Esophagus squamous epithelium (tissue), 5 donors: ENCODE measurements at places on chromosomes 2 and 18.

- no peak for DNase-seq
Measured at GRCh38 chr2:196220671-196221070, 49.3 kb upstream of the STK17B start.

- DNase-seq, result no peak
Measured at GRCh38 chr2:134217924-134218323, 35.9 kb upstream of the MGAT5 start.

- DNase-seq, result no peak
Measured at GRCh38 chr2:200042102-200042735, 86.8 kb downstream of the MAIP1 start.

DNA sequence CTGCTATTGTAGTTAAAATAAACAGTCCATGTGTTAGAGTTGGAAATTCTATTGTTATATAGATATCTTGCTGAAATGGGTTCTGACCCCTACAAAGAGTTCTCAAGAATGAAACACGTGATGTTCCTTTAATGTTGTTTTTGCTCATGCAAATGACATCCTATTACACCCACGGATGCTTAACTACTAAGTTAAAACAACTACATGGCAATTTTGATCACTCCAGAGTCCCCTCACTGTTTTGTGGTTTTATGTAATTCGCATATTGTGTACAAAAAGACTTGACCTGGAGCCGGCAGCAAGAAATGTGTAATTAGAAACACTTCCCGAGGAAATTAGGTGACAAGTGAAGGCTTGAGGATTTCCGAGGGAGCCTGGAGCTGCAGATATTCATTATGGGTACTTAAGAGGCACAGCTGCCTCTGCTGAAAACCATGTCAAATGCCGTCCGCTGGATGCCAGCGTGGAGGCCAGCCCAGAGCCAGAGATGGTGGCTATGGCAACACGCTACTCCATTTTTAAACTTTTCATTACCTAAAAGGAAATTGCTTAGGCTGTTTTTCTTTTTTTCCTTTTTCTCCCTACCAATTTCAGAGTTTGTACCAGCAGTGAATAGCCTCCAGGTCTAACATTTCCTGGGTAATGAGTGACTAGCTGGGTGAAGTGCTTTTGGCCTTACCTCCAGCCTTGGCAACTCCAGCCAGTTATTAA is 21.0 kb upstream of the CABLES1 start:
- DNase-seq, result no peak

GRCh38 chr2:161625314-161625919 is 1.2 kb downstream of the SLC4A10 start:
- no peak for DNase-seq

DNA sequence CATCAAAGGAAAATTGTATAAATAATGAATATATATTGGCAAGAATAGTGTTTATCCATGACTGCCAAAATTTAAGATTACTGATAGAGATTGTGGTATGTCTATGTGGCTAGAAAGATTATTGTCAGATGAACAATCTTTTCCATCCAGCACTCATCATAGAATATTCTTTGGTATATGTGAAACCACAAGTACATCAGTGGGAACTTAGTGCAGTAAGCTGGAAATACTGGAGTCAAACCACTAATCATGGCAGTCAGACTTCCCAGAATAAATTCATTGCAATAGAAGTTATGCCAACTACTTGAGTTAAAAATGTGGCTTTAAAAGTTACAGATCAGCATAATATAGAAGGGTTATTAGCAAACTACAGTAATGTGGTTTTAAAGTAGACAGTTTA is 310.3 kb downstream of the GULP1 start:
- DNase-seq, result no peak

DNA sequence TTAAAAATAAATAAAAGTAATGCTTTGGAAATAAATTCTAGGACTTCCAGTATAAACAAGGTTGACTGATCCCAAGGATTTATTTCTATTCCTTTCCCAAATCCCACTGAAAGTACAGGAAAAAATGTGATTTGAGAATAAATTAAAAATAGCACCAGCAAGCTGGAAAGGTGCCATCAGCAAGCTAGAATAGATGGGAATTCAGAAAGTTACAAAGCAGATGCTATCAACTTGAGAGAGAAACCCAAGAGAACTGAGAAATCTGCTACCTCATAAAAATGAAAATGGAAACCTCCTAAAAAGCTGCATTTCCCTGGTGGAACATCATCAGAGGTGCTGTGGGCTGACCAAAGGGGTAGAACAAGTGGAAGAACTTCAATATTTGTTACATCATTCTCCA is 148.6 kb upstream of the KCNJ3 start:
- no peak for DNase-seq

DNA sequence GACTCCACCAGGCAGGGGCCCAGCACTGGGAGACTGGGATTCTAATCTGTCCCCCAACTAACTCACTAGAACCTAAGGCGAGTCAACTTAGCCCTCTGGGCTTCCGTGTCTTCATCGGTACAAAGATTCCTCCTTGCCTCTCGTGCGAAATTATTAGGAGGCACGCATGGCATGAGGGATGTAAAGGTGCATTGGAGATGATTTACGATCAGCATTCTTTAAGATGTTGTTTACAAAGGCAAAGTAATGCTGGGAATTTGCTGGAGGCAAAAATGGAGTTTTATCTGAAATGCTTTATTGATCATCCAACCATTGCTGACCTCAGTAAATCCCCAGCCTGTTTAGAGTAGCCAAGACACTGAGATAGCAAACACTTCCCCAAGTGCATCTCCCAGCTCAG is 171.8 kb upstream of the KLHL29 start:
- no peak for DNase-seq

DNA sequence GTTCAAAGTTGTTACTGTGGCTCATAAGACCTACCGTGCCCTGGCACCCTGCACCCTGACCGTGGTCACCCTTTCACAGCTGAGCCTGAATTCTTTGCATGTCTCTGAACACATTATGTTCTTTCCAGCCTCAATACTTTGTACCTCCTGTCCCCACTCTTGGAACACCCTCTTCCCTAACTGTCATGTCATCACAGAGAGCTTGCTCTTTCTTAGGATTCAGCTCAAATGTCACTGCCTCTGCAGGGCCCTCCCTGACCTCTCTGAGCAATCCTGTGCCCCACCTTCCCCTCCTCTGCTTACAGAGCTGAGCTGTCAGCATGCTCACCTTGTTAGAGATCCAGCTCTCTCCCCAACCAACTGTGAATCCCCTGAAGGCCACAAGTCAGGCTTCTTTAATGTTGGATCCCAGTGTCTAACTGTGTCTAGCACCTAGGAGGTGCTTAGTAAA is 15.0 kb downstream of the PRKAG3 start:
- no peak for DNase-seq

- DNase-seq, result no peak
Measured at GRCh38 chr2:239194731-239195317, 206.0 kb downstream of the HDAC4 start.

GRCh38 chr2:75632813-75633212 is 13.8 kb upstream of the MRPL19 start:
- no peak for DNase-seq

DNA sequence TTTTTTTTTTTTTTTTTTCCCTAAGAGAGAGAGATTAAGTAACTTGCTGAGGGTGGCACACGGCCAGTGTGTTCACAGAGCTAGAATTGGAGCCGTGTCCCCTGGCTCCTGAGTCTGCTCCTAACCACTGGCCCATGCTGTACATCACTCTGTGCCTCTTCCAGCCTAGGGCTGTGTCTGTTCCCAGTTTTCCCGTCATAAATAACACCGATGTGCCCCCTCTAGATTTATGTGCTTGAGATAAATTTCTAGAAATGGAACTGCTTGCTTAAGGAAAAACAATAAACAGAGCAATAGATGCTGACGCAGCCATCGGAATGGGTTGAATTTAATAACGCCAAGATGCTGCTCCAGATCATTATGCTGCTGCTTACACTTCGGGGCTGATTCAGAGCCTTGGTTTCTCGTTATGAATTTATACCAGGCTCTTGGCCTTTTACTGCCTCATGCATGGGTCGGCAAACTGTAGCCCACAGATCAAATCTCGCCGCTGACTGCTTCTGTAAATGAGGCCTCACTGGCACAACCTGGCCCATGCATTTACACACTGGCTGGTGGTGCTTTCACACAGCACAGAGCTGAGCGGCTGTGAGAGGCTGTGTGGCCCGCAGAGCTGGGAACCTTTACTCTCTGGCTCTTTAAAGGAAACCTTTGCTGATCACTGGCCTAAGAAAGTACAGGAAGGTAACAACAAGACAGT is 58.1 kb downstream of the NDUFA10 start:
- DNase-seq, result no peak

DNA sequence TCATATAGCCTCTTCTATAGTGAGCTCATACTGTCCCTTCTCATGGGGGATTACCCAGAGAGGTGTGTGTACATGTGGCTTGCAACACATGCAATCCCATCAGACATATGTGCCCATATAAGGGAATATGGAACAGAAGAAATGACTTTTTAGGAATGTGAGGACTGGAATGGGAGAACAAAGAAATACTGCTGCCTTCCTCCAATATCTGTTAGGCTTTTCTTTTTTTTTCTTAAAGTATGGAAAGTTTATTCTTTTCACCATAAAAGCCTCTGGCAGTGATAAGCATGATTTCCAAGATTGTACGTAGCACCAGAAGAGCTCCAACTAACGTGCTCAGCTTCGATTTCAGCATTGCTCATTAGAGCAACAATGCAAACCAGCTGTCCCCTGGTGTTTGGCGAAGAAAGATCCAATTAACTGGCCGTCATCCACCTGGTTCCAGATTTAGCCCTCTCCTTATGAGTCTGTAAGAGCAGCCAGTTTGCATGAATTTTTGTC is 113.6 kb downstream of the ADCYAP1 start:
- DNase-seq, result no peak

DNA sequence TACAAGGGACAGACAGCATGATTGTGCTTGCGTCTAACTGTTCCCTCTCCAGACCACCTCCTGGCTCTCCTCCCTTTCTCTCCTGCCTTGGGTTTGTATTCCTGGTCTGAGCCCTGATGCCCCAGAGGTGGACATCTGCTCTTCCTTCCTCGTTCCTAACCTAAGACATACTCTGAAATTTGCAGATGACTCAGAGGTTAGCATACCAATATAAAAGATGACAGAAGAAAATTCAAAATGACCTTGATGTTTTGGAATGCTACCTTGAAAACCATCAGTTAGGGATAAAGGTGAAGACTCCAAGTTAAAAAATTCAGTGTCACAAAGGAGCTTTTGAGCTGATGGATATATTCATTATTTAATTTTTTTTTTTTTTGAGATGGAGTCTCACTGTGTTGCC is 12.9 kb downstream of the SMYD1 start:
- no peak for DNase-seq

GRCh38 chr2:40282428-40282827 is 169.5 kb downstream of the SLC8A1 start:
- DNase-seq, result no peak

- no peak for DNase-seq
Measured at GRCh38 chr2:160419776-160420505, 73.7 kb downstream of the RBMS1 start.

DNA sequence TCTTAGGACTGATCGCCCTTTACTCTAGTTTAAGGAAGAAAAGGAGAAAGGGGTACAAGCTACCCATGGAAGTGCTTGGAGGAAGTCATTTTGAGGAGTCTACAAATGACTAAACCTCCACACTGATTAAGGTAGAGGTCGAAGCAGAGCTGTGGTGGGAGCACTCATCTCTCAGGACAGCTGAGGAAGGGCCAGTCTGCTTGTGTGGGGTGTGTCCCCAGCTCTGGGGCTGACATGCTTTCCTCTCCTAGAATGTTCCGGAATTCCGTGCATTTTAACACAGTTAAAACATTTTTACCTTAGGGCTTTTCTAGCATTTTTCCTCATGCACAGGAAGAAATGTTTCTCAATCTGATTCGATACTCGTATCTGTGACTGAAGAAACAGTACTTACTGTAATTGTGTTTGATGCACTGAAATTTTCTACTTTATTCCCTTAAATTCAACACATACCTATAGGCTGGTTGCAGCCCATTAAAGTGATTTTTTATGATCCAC is 135.1 kb downstream of the NCK2 start:
- no peak for DNase-seq

DNA sequence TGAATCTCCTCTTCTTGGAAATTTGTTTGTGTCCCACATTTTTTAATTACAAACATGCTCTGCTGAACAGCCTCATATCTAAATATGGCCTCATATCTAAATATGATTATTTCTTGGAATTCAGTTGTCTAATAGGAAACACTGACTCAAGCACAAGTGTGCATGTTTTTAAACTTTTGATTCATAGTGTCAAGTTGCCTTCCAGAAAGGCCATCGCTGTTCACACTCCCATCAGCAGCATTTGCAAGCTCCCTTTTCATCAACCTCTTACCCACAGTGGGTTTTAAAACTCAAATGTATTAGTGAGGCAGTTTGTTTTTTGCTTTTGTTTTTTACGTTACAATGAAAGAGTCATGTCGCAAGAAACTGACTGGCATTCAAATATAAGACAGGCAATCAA is 65.2 kb upstream of the SMAD2 start:
- no peak for DNase-seq

DNA sequence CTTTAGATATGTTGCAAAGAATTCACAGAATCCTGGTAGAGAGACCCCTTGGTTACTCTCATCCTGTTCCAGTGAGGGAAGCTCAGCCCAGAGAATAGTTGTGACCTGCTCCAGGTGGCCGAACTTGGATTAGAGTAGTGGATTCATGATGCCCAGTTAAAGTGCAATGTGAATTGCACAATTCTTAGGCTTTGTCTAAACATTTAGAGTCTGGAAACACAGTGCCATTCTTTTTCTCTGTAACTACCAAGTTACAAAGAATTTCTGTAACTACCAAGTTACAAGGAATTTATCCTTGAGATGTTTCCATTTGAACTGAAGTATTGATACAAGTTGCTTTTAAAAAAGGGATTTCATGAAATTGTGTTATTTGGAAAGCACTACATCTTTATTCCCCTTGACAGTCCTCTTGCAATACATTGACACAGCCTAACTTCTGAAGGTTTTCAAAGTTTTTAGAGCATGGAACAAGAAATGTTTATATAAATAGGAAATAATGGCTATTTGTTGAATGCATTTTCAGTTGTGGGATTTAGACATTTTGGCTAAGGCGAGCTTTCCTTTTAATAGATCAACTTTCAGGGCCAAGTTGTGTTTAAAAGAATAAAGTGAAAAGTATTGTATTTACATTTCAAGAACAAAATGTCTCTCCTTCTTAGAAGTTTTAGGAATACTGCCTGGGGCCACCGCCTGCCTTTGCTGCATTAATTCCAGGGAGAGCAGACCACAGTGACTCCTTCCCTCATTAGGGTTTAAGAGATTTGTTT is 315.0 kb downstream of the LPIN1 start:
- DNase-seq, result no peak

GRCh38 chr2:136962105-136962725 is 196.9 kb downstream of the THSD7B start:
- DNase-seq, result no peak

DNA sequence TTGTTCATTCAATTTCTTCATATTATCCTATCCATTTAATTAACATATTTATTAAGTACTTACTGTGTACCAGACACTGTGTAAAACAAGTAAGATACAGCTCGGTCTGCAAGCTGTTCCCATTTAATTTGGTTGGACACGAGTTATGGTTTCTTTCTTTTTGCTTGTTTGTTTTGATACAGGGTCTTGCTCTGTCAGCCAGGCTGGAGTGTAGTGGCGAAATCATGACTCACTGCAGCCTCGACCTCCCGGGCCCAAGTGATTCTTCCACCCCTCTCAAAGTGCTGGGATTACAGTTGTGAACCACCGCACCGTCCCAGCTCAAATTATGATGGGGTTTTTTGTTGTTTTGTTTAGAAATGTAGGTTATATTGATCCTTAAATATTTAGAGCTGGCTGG is 9.0 kb downstream of the CYBRD1 start:
- DNase-seq, result no peak
